ENCODE measurements at places on chromosomes 1 and 21.

DNA sequence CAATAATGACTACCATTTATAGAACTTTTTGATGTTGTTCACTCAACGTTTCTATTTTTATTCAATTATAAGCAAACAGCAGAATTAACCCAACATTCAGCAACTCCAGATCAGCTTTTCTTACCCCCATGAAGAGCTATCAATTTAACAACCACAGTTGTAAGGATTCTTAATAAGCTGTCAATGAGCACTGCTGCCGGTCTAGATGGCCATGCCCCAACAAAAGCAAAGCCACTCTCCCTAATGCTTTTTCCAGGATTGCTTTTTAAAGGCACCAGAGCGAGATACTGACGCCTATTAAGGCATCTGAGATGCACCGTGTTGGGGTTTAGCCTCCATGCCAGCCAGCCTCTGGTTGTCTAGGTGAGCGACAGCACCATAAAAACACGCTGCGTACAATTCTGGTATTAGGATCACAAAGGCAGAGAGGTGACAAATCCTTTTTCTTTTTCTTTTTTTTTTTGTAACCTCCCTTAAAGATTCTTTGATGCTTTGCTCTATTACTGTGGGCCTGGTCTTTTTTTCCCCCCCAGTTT, 39.5 kb downstream of the PTPRC start:
- no peak for DNase-seq

DNA sequence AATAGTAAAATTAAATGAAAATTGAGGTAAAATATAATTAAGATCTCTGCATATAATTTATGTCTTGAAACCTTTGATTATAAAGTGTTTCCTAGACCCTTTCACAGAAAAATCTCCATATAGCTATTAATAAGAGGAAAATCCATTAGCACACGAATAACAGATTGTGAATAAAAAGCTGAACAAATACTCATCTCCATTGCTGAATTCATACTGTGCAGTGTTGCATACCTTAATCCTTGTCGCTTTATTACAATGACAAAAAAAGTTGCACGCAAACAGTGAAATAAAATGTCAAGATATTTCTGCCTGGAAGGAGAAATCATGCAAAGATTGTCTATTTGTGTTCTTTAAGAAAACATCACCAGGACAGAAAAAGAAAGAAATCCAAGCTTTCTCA, 499.1 kb upstream of the TMPRSS15 start:
- no peak for DNase-seq

- no peak for DNase-seq
Observed at GRCh38 chr1:29177022-29177705, 4.5 kb downstream of the SRSF4 start.

DNA sequence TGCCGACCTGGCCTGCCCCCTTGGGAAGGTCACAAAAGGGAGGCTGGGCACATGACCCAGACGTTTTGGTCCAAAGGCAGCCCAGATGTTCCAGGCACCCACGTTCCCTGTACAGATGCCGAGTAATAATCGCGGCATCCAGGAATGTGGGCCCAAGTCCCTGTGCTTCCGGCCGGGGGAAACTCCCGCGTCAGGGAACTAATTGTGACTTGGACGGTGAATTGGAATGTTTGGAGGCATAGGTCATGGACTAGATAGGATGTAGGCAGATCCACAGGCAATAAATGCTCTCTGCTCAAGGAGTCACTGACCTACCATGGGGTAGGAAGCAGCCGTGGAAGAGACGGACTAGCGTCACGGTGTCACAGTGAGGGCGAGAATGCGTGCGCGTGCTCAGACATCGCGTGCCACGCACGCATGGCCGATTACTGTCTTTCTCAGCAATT, 178.4 kb downstream of the DUSP10 start:
- no peak for DNase-seq

DNA sequence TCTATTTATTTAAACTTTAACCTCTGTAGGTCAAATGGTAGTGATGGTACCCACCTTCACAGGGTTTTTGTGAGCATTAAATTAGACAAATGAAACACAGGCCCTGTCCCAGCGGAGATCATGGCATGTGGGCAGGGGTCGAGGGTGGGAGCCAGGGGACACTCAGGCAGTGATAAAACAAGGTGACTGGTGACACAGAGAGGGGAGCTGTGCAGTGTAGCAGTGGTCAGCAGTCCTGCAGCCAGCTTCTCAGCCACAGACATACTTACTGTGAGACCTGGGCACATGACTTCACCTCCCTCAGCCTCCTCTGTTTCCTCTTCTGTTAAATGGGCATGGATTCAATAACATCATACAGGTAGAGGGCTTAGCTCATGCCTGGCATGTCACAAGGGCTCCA, 44.9 kb downstream of the SRRM1 start:
- DNase-seq = no peak

- DNase-seq = no peak
Observed at GRCh38 chr1:156477526-156478249, 22.9 kb downstream of the MEF2D start.

- peak; percentile 91 for DNase-seq
Observed at GRCh38 chr1:12143631-12144155, 23.1 kb upstream of the TNFRSF1B start.

GRCh38 chr1:158200527-158200926, 19.8 kb downstream of the CD1D start:
- no peak for DNase-seq

Data from epithelial cell of prostate (primary cell).